DND-41 (cell line): ENCODE measurements at places on chromosomes 7 and 10.

- DNase-seq = no peak
These were observed 5.1 kb upstream of the PCGF5 start for GRCh38 chr10:91215384-91215783.

GRCh38 chr10:89351412-89351779, 23.6 kb downstream of the IFIT3 start:
- no peak for DNase-seq

- DNase-seq = peak; percentile 65
These were observed 630 bp downstream of the RSBN1L start for GRCh38 chr7:77696643-77697534.

DNA sequence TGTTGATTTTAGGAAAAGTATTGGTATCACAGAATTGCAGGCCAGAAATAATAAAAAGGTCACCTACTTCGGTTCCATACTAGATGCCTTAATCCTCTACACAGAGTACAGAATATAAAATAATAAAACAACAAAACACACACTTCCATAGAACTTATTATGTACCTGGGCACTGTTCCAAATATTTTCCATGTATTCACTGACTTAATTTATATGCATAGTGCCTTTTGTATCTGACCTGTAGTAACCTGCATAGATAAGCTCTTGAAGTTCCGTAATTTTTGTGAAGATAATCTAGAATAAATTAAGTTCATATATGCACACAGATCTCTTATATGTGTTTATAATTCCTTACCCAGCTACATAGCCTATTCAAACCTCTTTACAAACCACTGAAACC, 78.3 kb downstream of the RAPGEF5 start:
- DNase-seq = no peak

- DNase-seq = peak; percentile 90
These were observed 24.6 kb downstream of the PRSS2 start for GRCh38 chr7:142795339-142795863.
